ENCODE measurements at places on chromosomes 4 and X.

- DNase-seq, result no peak
Measured at GRCh38 chr4:184475096-184475461, 729 bp upstream of the IRF2 start.

DNA sequence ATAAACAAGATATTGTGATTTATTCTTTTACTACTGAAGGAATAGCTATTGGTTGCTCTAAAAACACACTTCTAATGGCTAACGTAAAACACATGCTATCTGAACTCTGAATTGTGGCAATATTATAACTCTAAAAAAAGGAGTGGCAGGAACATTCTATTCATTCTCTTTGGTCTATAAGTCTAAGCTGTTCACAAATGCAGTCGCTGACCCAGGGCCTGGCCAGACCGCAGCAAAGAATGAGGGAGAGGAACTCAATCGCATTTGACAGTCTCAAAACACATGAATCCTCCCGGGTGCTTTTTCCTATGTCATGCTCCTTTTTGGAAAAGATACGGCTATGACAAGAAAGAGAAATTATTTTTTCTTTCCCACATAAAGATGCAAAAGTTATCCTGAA, 651.6 kb upstream of the PITX2 start:
- no peak for DNase-seq

- DNase-seq, result no peak
Measured at GRCh38 chrX:370963-371745, 15.6 kb downstream of the PPP2R3B start.

GRCh38 chr4:168723020-168723419, 226.2 kb downstream of the PALLD start:
- peak; percentile 30 for DNase-seq

- DNase-seq, result no peak
Measured at GRCh38 chr4:95250544-95251137, 298.1 kb downstream of the UNC5C start.

GRCh38 chr4:98617358-98618047, 40.9 kb downstream of the TSPAN5 start:
- DNase-seq, result no peak

GRCh38 chr4:162274354-162274753, 110.6 kb upstream of the FSTL5 start:
- peak; percentile 25 for DNase-seq

GRCh38 chr4:137226900-137227299, 305.4 kb downstream of the PCDH18 start:
- no peak for DNase-seq

- DNase-seq, result no peak
Measured at GRCh38 chr4:98996056-98996764, 689 bp downstream of the METAP1 start.

DNA sequence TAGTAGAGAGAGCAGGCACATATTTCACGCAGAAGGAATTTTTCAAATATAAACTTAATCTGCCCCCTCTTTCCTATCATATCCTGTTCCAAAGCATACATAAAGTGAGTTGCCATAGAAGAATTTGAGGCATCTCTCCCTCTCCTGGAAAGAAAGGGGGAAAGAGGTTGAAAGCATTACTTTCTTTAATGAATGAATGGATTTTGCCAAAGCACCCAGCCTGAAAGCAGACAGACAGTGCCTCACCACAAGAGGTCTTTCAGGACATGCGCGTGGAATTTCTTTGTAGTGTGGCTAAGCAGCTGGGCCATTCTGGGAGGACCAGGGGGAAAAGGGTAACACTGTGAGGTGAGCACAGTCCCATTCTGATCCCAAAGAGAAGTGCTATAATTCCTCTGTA, 651.4 kb downstream of the IQCM start:
- no peak for DNase-seq

- no peak for DNase-seq
Measured at GRCh38 chr4:10731162-10731561, 46.6 kb upstream of the CLNK start.

DNA sequence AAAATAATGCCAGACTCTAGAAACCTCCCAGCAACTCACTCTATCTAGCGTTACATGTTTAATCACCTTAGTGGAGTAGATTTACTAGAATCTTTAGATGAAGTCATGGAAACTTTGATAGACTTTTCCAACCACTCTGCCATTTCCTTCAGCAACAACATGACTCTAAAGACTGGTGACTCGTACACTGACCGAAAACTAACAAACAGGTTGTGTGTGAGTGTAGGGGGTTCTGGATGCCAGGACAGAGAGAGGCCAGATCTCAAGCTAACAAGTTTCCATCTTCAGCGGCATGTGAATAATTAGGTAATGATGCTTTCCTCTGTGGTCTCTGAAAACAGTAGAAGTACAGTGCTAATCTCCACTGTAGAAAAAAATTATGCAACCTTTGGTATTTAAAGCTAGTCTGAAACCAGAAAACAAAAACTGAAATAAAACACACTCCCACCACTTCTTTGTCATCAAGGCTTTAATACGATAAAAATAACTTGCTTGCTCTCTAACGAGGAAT, 286.4 kb downstream of the PRDM5 start:
- DNase-seq, result no peak

- no peak for DNase-seq
Measured at GRCh38 chr4:8334786-8335460, 65.4 kb downstream of the HTRA3 start.

- DNase-seq, result no peak
Measured at GRCh38 chr4:89496851-89497250, 189.3 kb upstream of the GPRIN3 start.
